ENCODE measurements at places on chromosomes 11 and 22. TPM values are rescaled to one million over a fixed set of nuclear protein-coding genes. Genes with fewer than 3 reads are reported as not detected.

The CARD18 gene
- not detected for polyA plus RNA-seq

The TAF6L gene
- 21.8 TPM for polyA plus RNA-seq

The HTR3A gene
- polyA plus RNA-seq = 5.8 TPM

The DEUP1 gene
- 1.7 TPM for polyA plus RNA-seq

- H3K27me3 ChIP-seq = peaks cover 66% of the 10 kb centered on the region
- peak overlapping the region; percentile 72 for H3K4me3 ChIP-seq
- H3K4me1 ChIP-seq = peaks cover 55% of the 10 kb centered on the region
- DNase-seq = peak; percentile 58
- H3K27ac ChIP-seq = no peak overlapping the region
Observed at GRCh38 chr11:118610225-118610772, 2.9 kb downstream of the PHLDB1 start.

DNA sequence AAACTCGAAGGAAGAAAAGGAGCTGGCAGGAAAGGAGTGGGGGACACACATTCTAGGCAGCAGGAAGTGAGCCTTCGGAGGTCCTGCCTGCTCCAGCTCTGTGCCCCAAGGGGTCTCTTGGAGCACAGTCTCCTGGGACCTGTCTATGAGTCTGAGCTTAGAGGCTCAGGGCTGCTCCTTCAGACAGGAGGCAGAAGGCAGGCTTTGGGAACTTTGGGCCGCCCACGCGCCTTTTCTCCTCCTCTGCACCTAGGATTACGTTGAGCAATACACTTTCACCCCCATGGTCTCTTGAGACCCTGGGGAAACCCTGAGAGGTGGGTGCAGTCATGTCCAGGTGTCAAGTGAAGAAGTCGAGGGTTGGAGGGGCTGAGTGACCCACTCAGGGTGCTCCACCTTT, 965 bp downstream of the TCN2 start:
- H3K27me3 ChIP-seq = no peaks in the 10 kb centered on the region
- peak overlapping the region; percentile 76 for H3K4me3 ChIP-seq
- peaks cover 36% of the 10 kb centered on the region for H3K4me1 ChIP-seq
- H3K27ac ChIP-seq = no peak overlapping the region
- H3K36me3 ChIP-seq = peaks cover 8% of the 10 kb centered on the region
- no peak for DNase-seq

- H3K27ac ChIP-seq = no peak overlapping the region
- DNase-seq = no peak
- no peaks in the 10 kb centered on the region for H3K4me1 ChIP-seq
- no peaks in the 10 kb centered on the region for H3K27me3 ChIP-seq
Observed at GRCh38 chr22:41772198-41772597, 28.3 kb upstream of the CCDC134 start.

- H3K4me1 ChIP-seq = peaks cover 11% of the 10 kb centered on the region
- H3K36me3 ChIP-seq = no peaks in the 10 kb centered on the region
- no peak overlapping the region for H3K27ac ChIP-seq
- H3K27me3 ChIP-seq = no peaks in the 10 kb centered on the region
Observed at GRCh38 chr22:37677493-37677974, 2.1 kb downstream of the LGALS1 start.

DNA sequence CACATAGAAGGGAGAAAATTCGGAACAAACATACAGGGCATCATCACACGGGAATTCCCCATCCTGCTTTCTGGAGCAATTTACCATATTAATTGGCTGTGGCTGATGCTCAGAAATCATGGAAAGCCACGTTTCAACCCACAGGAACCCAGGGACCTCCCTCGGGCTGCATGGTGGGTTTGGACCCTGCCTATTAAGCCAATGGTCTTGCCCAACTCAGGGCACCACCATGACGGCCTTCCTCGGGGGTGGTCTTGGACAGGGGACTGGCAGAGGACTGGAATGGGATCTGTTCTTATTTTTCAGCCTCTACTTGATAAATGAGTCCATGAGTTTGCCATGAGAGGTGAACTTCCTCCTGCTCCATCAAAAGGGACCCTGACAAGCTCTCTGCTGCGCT, 374.0 kb downstream of the SHANK2 start:
- H3K4me1 ChIP-seq = peaks cover 10% of the 10 kb centered on the region
- no peak for DNase-seq
